ENCODE measurements at places on chromosomes 7 and 10. TPM values are rescaled to one million over a fixed set of nuclear protein-coding genes. Genes with fewer than 3 reads are reported as not detected.

The PCDH15 gene
- 0.12 TPM for total RNA-seq

The ACTL6B gene
- not detected for total RNA-seq

The ARHGAP22 gene
- total RNA-seq, result 8.8 TPM

GRCh38 chr7:2283074-2283473 lies 31.2 kb downstream of the SNX8 start:
- no peak overlapping the region for H3K4me3 ChIP-seq
- H3K27me3 ChIP-seq, result no peaks in the 10 kb centered on the region

GRCh38 chr7:103843689-103844480 lies 145.6 kb downstream of the RELN start:
- peaks cover 6% of the 10 kb centered on the region for H3K27me3 ChIP-seq
- H3K4me3 ChIP-seq, result no peak overlapping the region
- H3K4me1 ChIP-seq, result no peaks in the 10 kb centered on the region

Measured in chondrocyte (in vitro differentiated cells).